ENCODE measurements at places on chromosomes 4 and X.

DNA sequence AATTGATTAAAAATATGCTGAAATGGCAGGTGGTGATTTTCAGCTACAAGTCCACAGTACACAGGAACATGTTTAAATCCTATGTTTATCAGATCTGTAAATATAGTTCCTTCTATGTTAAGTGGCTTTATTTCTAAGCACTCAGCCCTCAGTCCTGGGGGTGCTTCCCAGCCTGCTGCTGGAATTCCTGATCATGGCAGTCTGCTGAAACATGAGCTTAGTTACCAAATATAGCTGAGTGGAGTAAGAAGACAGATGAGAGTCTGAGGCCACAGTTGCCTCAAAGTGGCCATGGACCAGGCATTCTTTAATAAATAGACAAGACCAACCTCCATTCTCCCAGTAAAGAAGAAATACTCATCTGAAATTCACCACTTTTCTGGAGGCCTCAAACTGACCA lies 17.1 kb upstream of the DDX60 start:
- DNase-seq, result no peak

DNA sequence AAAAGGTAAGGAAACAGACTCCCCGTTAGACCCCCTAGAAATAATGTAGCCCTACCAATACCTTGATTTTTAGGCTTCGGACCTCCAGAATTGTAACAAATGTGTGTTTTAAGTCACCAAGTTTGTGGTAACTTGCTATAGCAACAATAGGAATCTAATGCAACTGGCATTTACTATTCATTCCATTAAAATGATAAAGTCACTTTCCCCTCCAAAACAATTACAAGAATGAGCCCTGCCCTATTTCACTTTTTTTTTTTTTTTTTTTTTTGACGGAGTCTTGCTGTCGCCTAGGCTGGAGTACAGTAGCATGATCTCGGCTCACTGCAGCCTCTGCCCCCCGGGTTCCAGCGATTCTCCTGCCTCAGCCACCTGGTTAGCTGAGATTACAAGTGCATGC lies 3.5 kb upstream of the DDX60L start:
- no peak for DNase-seq

DNA sequence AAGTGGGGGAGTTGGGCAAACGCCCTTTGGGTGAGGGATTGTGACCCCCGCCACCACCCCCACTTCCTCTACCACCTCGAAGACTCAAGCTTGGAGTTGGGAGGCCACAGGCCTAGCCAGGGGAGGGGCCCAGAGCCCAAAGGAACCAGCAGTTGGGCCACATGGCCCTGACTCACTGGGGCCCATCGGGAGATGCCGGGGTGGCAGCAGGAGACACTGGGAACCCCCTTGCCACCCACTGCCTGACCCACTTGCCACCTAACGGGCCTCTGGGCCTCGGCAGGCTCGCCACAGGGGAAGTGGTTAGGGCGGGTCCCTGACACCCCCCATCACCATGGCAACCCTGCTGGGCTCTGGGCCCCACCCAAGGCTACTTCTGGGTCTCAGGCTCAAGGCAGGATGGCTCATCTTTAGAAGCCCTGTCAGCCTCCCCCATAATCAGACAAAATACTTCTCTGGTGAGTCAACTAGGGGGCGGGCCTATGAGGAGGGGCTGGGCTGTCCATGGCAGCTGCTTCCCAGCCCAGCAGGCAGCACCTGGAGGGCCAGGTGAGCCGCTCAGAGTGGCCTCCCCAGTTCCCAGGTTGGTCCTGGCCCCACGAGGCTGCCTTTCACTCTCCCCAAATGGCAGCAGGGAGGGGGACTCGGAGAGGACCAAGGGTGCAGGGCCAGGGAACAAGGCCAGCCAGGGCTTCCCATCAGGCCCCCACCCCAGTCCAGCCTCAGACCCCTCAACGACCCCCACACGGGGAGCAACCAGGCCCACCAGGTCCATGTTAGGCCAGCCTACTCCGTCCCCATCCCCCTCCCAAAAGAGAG lies 5.6 kb downstream of the FLNA start:
- peak; percentile 92 for DNase-seq

- no peak for DNase-seq
Observed at GRCh38 chr4:146442801-146443200, 78.9 kb downstream of the SLC10A7 start.

GRCh38 chrX:39409246-39409917 lies 608.1 kb downstream of the MID1IP1 start:
- no peak for DNase-seq

DNA sequence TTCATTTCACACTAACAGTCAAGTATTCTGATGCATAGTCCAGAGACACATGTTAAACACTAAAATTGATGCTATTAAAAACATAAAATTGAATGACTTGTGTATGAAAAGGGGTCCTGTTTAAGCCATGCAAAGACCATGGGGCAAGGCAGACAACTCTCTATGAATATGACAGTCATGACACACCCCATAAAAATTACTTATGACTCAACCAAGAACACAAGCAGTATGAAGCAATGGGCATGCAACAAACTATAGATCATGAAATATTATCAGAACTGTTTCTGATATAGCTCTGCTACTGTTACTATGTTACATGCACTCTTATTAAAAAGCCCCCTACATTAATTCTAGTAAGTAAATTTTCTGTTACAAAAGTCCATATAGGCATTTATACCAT lies 57.5 kb upstream of the ZCCHC13 start:
- DNase-seq, result no peak

All from left lung (tissue), 14 donors.